Skeletal muscle cell (primary cell): ENCODE measurements at places on chromosomes 1 and 21.

GRCh38 chr1:165686971-165687433, 11.4 kb downstream of the ALDH9A1 start:
- no peak for DNase-seq

GRCh38 chr1:207990876-207991582, 80.1 kb upstream of the CD34 start:
- DNase-seq: no peak

GRCh38 chr21:35801391-35801790, 258.9 kb downstream of the SETD4 start:
- DNase-seq: no peak

GRCh38 chr1:81606656-81607055, 194.1 kb upstream of the ADGRL2 start:
- DNase-seq: no peak

GRCh38 chr1:31447210-31447609, 34.2 kb downstream of the SERINC2 start:
- DNase-seq: no peak

GRCh38 chr1:97551113-97551512, 369.7 kb downstream of the DPYD start:
- DNase-seq: no peak

DNA sequence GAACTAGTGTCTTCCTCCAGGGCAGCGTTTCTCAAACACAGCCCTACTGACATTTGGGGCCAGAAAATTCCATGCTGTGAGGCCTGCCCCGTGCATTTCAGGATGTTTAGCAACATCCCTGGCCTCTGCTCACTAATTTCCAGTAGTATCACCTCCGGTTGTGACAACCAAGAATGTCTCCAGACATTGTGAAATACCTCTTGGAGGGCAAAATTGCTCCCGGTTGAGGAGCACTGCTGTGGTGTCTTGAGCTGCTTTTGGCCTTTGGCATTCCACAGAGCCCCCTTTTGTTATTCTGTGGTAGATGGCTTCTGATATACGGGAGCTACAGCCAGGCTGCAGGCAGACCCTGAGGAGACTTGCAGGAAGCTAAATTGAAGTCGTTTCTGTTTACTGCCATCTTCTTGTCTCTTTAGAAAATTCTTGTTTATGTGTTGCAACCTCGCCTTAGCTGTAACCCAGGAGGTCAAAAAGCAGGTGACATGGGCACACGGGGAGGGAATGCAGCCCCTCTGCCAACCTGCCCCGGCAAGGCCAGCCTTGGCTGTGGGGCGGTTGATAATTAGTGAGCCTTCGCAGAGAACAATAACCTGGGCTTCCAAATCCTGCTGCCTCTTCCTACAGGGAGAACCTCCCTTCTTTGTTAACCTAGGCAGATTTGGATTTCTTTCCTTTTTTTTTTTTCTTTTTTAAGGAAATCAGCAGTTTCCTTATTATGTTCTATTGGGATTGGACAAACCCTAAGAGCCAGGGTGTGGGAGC, 74.7 kb upstream of the AKT3 start:
- DNase-seq: no peak

DNA sequence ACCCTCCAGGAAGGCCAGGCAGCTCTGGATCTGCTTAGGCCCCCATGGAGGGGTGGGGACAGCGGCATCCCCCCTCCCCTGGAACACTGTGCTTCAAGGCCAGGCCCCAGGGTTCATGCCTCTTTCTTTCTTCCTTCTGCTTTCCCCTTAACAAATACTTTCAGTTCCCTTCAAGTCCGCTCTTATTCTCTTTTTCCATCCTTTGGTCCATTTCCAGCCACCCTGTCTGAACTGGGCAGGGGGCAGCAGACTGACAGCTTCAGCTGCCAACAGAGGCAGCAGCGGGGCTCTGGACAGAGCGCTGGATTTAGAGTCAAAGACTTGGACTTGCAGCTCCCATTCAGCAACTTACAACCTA, 1.1 kb upstream of the CD244 start:
- DNase-seq: no peak
